Smooth muscle cell of the brain vasculature (primary cell): ENCODE measurements at places on chromosomes 3 and 15.

DNA sequence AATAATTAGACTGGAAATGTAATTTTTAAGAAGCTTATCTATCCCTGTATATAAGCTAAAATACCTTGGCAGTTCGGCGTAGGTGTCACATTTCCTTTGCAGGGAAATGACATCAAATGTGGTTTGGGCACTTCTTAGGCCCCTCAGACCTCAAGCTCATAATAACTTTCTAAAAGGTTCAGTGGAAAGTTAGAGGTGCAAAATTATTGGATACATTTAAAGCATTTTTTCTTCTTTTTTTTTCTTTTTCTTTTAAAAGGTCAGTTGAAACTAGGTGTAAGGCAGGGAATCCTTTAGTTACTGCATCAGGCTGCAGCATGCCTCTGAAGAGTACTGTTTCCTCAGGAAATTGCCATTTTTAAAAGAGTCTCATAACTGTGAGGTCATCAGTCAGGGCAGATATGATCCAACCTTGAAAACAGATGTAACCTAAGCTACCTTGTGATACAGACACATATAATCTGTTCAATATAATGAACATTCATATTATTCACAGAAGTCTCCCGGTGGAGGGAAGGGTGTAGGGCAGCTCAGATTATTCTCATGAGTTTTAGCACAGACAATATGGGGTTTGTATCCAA lies 4.8 kb downstream of the SACM1L start:
- no peak for DNase-seq

- DNase-seq = no peak
Measured at GRCh38 chr3:47006145-47006651, 26.7 kb downstream of the NBEAL2 start.

GRCh38 chr15:42319206-42319605 lies 40.1 kb upstream of the CAPN3 start:
- DNase-seq = no peak

GRCh38 chr15:61075741-61076140 lies 153.4 kb downstream of the RORA start:
- no peak for DNase-seq

DNA sequence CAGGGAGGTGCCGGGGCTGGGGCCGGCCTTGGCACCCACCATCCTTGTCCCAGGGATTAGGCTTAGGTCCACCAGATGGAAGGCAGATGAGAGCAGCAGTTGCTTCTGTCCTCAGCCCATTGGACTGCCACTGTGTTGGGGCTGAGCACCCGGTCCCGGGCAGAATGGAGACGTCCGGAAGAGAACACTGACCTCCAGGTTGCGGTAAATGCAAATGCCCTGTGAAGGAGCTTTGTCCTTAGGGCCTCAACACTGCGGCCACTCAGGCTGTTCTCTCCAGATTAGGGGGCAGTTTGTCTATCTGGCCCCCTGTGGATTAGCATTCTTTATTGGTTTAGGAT lies at the start of gene SERINC4:
Gene SERINC4 (minus strand): TSS at position 276 of the 341 bp plus-strand sequence. CDS start 234 bp downstream, at position 42.
- no peak for DNase-seq

DNA sequence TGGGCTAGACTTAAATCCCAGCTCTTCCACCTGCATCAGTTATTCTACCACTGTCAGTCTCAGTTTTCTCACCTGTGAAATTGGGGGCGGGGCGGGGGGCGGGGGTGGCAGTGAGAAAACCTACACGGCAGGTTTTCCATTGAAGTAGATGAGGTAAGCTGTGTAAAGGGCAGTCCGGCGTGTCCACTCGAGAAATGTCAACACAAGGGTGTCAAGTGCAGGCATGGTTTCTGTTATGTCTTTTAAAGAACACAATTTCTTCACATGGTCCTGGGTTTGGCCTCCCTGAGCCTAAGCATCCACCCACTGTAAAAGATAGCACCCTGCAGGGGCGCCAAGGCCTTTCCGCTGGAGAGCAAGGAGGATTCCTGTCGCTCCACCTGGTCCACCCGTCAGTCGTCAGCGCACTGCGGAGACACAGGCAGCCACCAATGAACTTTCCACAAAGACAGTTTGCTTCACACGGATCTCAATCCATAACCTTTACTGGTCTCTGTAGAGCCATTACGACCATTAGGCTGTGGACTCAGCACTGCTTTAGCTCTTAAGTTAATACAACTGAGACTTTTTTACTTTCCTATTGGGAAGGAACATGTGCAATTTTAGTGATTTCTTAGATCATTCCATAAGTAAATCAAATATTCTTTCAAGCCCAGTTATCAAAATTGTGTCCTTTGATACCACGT lies 99.5 kb upstream of the FOXB1 start:
- no peak for DNase-seq

DNA sequence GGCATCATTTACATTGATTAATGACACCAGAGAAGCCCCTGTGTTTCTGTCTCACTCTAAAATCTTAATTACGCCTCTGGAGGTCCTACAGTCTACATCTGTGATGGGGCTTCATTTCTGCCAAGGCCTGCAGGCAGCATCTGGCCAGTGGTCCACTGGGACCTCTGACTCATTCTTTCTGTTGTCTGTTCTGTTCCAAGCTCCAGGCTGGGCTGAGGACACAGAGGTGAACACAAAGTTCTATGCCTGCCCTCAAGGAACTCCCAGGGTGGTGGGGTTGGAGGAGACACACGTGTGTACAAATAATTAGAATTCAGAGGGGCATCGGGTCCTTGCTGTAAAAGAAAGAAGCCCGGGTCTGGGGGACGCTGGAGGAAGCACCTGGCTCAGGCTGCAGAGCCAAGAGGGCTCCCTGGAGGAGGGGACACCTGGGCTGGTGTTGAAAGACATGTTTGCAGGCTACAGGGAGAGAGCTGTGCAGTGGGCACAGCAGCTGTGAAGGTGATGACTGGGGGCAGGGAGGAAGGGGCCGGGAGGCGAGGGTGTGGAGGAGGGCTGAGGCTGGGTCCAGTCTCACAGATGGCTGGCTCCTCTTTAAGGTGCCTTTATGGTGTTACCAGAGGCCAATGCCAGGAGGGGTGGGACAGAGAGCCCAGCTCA lies 103.3 kb upstream of the PRR23E start:
- peak; percentile 20 for DNase-seq

- no peak for DNase-seq
Measured at GRCh38 chr15:97459771-97460170, 500.7 kb upstream of the ARRDC4 start.

GRCh38 chr3:132418916-132419315 lies 1.6 kb downstream of the DNAJC13 start:
- DNase-seq = no peak

GRCh38 chr3:73656241-73656890 lies 31.6 kb upstream of the PDZRN3 start:
- DNase-seq = no peak

- no peak for DNase-seq
Measured at GRCh38 chr3:121836064-121836463, 1.1 kb downstream of the EAF2 start.

- no peak for DNase-seq
Measured at GRCh38 chr15:77311020-77311419, 108.9 kb downstream of the PEAK1 start.

DNA sequence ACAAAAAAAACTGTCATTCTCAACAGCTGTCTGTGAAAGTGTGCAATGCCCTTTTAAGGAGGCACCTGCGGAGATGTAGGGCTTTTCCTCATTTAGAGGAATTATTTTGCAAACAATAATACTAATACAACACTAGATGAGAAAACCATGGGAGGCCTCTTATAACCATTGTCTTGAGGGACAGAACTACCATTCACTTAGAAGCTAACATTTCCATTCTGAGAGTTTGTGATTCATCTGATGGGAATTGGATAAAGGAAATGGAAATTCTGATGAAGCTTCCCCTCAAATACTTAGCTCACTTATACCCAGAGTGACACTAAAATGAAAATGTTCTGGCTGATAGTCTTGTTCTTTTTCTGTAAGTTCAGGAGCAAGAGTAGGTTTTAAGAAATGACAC lies 147.7 kb downstream of the CADPS start:
- DNase-seq = no peak

GRCh38 chr15:100131321-100132224 lies 210.2 kb downstream of the ADAMTS17 start:
- DNase-seq = no peak

GRCh38 chr3:56467801-56468183 lies 475 bp downstream of the ERC2 start:
- no peak for DNase-seq

DNA sequence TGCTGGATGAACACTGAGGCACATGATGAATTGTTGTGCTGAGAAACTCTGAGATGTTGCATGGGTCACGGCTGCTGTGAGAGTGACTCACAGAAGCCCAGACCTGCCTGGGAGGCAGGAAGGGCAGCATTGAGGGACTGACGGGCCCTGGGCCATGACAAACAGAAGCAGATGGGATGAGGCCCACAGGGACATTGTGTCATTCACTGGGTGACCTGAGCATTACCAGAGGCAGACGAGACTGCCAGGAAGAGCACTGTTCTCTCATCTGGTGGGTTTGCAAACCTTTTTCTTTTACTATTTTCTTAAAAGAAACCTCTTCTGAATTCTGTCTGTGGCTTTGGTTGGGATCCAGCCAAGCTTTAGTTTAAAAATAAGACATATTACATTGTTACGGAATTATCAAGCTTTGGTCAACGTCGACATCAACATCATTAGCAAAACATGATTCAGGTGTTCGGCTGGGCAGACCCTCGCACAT lies 67.8 kb downstream of the BDH1 start:
- DNase-seq = peak; percentile 92

GRCh38 chr3:57165641-57166040 lies 488 bp upstream of the IL17RD start:
- DNase-seq = no peak

DNA sequence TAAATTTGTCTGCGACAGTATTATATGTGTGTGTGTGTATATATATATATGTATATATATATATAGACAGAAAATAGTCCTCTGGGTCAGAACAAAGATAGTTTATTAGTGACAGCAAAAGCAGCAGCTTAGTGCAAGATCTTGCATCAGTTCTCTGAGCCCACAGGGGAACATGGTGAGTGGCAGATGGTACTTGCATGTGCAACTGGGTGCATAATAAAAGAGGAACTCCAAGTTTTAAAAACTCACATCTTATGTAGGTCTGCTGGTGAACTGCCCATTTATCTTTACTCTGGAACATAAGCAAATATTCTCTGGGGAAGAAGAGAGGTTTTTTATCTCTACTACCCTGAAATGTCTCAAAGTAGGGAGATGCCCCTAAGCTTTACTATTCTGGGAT lies 276.4 kb downstream of the POLQ start:
- no peak for DNase-seq

DNA sequence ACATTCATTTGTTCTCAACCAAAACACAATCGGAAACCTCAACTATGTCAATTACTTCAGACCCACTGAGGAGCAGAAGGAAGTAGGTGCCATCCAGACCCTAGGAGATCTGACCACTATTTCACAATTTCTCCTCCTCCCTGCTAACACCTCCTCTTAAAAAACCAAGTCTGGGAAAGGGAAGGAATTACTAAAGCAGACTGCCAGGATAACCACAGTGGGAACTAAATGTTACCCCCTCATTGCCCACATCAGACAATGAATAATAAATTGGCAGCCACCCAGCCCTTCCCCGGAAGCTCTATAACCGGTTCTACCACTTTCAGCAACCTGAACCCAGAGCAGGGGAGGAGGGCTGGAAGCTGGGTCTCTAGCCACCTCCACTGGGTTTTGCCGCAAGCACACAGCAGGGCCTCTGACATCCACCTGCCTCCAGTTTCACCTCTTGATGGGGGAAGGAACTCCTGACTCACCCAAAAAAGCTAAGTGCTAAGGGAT lies 17.6 kb downstream of the C15orf62 start:
- DNase-seq = no peak

- no peak for DNase-seq
Measured at GRCh38 chr15:101211897-101212296, 40.0 kb downstream of the CHSY1 start.

GRCh38 chr15:26580943-26581342 lies 191.9 kb downstream of the GABRB3 start:
- DNase-seq = no peak

DNA sequence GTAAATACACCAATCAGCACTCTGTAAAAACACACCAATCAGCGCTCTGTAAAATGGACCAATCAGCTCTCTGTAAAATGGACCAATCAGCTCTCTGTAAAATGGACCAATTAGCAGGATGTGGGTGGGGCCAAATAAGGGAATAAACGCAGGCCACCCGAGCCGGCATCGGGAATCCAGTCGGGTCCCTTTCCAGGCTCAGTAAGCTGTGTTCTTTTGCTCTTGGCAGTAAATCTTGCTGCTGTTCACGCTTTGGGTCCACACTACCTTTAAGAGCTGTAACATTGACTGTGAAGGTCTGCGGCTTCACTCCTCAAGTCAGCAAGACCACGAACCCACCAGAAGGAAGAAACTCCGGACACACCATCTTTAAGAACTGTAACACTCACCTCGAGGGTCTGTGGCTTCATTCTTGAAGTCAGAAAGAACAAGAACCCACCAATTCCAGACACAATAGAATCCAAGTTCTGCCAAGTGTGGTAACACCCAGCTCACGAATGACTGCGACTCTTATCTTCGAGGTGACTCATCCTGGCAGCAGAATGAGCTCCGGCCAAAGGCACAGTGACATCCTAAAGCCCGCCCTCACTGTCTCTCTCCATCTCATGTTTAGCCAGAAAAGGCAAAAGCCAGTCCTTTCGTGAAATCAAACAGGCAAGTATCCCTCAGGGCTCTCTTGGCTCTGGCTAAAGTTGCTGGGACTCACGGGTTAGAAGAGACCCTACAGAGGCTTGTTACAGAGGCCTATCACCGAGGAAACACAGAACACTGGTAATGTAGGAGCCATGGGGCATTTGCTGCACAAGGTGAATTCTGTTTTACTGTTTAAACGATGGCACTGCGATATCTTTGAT lies 155.2 kb downstream of the FAM43A start:
- no peak for DNase-seq

DNA sequence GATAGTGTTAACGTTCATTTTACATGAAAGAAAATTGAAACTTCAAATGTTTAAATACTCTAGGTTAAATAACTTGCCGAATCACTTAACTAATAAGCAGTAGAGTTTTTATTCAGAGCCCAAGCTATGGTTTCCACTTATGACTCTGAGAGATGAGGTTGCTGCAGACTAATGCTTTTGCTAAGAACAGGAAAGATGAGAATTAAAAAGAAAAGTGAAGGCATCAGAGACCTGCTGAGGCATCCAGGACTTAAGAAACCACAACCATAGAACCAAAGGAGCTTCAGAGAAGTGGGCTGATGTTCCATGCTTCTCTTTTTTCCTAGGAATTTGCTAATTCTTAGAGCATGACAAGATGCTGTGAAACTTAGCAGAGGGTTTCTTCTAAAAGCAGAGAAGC lies 9.5 kb downstream of the HMG20A start:
- DNase-seq = no peak
